H1 (cell line): ENCODE measurements at places on chromosomes 5 and 9.

DNA sequence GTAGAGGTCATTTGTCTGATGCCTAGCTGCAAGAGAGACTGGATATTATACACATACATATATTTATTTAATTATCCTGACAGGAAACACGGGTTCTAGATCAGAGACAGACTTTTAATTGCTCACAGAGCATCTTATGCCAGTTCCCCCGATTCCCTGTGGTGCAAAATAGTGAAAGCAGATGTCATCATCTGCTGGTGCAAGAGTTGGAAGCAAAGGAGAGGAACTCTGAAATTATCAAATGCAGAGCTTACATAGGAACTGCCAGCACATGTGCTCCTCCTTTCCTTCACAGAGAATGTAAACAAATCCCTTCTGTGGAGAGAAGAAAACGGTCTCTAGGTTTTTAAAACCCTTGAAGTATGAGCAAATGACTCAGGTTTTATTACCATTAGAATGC lies 69.3 kb downstream of the DTWD2 start:
- no peak for DNase-seq

DNA sequence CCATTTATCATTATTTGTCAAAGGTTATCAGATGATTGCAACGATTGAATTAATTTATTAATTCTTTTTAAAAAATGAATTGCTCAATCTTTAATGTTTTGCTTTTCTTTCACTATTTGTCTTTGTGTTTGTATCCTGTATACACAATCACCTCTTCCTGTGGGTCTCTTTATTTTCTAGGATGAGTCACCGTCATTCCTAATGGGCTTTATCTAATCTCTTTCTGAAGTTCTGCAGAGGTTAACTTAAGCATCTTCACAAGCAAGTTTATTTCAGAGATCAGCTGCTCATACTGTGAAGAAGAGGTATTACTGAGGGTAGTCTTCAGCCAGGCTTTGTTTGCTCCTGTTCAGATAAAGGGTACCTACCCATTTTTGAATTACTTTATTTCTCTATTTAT lies 323.9 kb downstream of the NNT start:
- no peak for DNase-seq

GRCh38 chr9:106994463-106994862 lies 131.5 kb downstream of the ZNF462 start:
- no peak for DNase-seq

GRCh38 chr9:5721279-5722087 lies 92.6 kb downstream of the RIC1 start:
- DNase-seq, result no peak

- no peak for DNase-seq
Measured at GRCh38 chr9:107309271-107309670, 26.2 kb downstream of the RAD23B start.

GRCh38 chr5:43631182-43631910 lies 28.4 kb downstream of the NNT start:
- DNase-seq, result no peak

GRCh38 chr5:95631991-95632675 lies 12.2 kb downstream of the GPR150 start:
- DNase-seq, result no peak

- no peak for DNase-seq
Measured at GRCh38 chr9:125816321-125816720, 69.1 kb downstream of the PBX3 start.

DNA sequence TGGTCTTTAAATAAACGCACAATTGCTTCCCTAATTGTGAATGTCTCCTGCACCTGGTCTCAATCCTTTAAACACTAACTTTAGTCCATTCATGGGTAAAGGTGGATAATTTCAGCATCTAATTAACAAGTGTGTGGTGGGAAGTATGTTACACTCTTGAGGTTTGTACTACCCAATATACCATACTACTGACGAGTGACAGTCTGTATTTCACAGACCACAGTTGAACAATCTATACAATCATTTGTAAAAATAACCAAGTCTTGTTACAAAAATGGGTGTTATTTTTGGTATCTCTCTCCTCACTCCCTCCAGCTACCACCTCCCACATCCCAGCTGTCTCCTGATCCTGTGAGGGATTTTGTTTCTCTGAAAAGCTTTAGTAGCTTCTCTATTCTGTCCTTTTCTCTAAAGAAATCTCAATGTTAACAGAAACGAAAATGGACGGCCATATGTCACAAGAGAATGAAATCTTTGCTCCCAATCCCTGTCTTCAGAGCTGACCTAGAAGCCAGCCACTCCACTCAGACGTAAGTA lies 62.3 kb upstream of the ZNF366 start:
- no peak for DNase-seq

DNA sequence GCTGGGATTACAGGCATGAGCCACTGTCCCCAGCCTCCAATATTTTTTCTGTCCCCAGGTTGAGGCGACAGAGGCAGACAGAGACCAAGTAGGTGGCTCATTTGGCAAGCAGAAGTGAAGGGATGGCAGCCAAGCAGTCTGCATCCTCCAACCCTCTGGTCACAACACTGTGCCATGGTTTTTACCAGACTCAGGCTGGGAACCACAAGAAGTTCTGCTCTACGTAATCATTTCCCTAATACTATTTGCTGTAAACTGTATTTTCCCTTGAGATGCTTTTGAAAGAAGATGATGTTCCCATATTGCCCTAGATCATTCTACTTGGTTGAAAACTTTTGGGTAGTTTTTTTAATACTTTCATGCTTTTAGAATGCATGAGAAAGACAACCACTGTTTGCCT lies 40.5 kb downstream of the PTTG1 start:
- no peak for DNase-seq

- no peak for DNase-seq
Measured at GRCh38 chr5:110458313-110458712, 268.2 kb downstream of the TMEM232 start.

DNA sequence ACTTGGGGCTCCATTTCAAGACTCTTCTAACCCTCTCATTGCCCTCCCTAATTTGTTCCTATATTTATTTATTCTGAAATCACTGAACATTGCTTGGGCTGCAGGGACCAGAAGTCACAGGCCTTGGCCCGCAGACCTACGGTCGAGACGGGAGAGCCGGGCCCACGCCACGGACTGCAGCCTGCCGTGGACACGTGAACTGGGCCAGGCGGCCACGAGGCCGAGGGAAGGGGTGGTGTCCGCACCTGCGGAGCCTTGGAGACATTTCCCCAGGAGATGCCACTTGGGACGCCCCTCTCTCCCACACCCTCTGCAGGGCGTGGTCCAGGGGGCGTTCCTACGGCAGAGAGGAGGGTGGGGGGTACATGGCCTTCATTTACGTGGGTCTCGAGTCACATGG lies 463.9 kb downstream of the ICE1 start:
- DNase-seq, result no peak

DNA sequence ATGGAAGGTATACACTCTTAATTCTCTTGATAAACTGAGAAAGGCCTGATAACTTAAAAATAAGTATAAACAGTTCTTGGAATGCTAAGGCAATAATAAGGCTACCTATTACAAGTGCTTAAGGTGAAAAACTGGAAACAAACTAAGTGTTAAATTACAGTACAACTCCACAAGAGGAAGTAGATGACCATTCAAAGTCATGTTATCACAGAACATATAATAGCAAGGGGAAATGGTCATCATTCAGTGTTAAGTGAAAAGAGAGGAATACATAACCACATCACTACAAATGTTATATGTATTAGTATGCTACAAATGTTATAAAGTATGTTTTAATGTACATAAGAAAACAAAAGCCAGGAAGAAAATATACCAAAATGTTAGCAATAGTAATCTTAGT lies 135.9 kb downstream of the CCDC192 start:
- DNase-seq, result no peak

- no peak for DNase-seq
Measured at GRCh38 chr5:1779021-1779680, 20.5 kb downstream of the MRPL36 start.

DNA sequence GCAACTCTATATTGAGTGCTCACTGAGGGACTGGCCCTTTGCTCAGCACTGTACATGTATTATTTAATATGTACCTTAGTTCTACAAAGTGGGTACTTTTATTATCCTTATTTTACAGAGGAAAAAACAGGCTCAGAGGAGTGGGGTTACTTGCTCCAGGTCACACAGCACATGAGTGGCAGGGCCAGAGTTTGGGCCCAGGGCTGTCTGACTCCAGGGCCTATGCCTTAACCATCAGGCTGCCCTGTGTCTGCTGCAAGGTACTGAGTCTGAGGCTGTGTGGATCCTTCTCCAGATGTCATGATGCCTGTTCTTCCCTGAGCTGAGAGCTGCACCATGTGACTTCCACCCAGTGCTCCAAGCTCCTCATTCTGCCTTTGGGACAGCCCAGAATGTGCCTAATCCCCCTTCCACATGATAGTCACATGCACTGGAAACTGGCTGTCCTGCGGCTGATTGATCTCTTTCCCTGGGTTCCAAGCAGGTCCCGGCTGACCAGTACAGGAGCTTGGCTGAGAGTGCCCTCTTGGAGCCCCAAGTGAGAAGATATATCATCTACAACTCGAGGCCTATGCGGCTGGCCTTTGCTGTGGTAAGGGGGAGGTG lies 15.4 kb downstream of the TMEM268 start:
- no peak for DNase-seq

DNA sequence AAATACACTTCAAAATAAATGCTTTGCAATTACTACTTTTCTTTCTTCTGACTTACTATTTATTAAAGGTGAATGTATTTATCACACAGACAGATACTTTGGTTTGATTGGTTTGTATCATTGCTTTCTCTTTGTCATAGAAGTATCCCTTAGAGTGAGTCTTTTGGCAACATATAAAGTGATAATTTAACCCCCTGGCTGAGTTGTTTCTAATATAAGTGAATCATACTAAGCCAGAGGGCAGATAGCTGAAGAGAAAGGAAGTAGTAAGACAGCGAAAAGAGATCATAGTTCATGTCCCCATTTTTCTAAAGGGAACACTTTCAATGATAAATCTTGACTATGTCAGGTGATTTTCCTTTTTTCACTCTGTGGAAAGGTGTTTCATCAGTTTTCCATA lies 38.6 kb downstream of the CAMK4 start:
- DNase-seq, result no peak

DNA sequence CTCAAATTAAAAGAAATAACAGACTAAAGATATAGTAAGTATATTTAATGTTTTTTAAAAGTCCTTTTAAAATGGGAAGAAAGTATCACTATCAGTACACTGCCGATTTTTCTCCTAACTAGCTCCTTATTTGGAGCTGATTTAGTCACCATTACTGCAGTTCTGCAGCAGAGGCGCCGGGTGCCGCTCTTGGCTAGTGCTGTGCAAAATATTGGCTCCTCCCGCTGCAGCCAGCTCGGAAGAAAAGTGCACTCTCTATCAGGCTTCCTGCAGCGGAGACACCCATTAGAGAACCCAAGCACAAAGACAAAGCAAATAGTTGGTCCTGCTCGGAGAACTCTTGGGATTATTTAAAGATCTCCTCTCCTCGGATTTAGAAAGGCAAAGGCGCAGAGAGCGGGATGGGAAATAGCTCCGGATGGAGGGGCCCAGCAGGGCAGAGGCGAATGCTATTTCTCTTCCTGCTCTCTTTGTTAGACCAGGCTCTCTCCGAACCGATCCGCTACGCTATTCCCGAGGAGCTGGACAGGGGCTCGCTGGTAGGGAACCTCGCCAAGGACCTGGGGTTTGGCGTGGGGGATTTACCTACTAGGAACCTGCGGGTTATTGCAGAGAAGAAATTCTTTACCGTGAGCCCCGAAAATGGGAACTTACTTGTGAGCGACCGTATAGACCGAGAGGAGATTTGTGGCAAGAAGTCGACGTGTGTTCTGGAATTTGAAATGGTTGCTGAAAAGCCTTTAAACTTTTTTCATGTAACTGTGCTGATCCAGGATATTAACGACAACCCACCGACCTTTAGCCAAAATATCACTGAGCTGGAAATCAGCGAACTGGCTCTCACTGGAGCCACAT lies at the start of gene PCDHGB3:
TSS of gene PCDHGB3 (plus strand) at position 249 of the 855 bp plus-strand sequence. CDS start at position 402, 153 bp downstream.
- no peak for DNase-seq
